ENCODE measurements at places on chromosomes 12 and 14.

DNA sequence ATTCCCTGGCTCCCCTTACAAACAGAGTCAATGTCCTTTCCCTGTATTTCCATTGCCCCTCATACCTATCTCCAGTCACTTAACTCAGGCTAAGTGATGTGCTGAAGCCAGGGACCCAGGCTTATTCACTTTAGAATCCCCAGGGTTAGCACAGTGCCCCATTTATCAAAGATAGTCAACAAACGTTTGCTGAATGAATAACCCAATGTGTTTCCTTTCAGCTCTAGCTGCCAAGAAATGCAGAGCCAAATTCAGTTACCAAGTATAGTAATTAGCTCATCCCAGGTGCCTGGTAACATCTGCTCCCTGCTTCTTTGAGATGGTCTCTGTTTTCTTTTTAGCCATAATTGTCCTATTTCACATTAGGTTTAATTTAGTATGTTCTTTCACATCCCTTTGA is 189.5 kb downstream of the PHLDA1 start:
- no peak for DNase-seq

DNA sequence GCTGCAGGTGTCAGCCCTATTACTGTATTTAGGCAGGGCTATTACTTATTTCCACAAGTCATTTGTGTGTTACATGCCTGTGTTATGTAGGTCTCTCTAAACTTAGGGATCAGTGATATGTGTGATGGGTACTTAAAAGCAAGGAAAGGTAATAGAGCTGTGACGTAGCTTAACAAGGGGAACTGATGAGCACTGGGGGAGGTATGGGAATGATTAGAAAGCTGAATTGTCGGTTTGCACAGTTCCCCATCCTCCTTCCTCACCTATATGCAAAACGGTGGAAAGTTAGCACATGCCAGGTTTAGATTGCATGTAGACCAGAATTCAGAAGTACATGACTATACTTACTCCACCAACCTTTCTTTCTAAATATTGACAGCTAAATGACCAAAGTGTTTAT is 494.3 kb upstream of the GARIN6 start:
- DNase-seq: no peak

DNA sequence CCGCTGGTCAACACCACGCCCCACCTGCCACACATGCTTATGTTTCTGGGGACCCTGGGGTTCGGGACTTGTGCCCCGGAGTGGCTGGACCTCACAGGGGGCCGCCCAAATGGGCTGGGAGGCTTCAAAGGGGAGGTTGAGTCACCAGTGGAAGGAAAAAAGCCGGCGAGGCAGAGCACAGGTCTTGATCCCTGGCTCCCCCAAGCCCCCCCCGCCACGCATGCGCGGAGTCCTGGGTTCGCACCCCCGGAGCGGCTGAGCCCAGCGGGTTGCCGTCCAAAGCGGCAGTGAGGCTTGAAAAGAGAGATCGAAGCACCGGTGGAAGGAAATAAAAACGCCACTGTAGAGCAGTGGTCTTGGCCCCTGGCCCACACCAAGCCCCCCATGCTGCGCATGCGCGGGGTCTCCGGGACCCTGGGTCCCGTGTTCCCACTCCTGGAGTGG is 313.5 kb downstream of the ALG10 start:
- DNase-seq: no peak

- DNase-seq: no peak
Measured at GRCh38 chr14:49944501-49944900, 51.6 kb downstream of the ARF6 start.

DNA sequence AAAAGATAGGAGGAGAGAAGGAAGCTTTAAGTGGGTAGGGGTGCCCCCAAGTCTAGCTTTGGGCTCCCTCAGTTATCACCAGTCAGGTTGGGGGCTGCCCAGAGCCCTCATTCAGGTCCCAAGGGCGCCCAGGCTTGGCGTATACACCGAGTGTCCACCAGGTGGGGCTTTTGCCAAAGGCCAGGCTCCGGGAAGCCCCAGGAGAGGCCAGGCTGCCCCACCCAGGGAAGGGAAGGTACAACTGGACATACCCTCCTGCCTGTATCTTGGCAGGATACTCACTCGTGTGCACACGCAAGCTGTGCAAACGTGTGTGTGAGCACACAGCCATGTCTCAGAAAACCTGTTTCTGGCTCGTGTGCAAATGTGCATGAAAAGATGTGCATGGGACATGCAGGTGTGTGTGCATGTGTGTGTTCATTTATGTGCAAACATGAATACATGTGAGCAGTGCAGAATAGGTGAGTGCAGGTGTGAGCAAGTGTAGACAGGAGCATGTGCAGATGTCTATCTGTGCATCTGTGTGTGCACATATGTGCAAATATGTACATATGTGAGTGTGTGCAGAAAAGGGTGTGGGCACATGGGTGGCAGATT is 103.9 kb upstream of the MYL2 start:
- DNase-seq: peak; percentile 14
